ENCODE measurements at places on chromosomes 4 and X.

DNA sequence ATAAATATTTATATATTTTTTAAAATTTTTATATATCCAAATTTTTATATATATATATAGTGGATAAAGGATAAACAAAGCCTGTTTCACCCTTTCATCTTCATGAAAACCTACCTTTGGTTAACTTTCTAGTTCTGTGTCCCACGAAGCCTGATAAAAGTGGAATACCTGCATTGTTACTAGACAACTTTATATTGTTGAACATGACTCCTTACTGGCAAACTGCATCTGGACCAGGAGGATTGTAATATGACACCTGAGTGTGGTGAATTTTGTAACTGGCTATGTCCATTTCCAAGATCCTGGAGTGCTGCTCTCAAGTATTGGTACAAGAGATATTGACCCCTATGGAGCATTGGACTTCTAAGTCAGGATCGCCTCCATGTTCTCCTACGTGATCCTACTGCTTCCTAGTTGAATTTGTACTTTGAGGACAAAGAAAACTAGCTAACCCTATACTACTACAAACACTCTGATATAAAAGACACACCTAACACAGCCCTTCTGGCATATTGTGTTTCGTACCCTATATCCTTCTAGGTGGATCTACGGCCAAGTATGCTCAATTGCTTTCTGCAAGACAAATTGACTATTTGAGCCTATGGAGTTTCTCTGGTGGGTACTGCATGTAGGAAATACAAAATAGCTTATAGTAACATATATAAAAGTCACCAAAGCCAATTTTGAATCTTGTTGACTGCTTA is 61.3 kb upstream of the PRRG1 start:
- DNase-seq: no peak

- DNase-seq: no peak
Measured at GRCh38 chrX:45952030-45952429, 593.2 kb downstream of the ZNF674 start.

GRCh38 chrX:110428144-110428543 is 69.5 kb downstream of the RTL9 start:
- DNase-seq: no peak

DNA sequence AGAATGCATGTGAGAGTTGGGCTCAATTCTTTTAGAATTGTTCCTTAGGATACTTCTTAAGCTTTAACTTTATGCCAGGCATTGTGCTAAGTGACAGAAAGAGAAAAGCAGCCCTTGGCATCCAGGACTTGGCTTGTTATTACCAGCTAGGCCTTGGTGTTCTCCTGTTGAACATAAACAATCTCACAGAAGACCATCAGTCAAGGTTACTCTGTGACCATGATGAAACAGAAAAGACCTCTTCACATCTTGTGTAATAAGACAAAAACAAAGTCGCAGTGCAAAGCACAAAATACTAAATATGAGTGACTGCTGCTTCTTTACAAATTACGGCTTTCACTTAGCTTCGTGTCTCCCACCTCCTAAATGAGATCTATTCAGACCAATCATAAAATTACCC is 71.6 kb downstream of the CHIC2 start:
- no peak for DNase-seq

- no peak for DNase-seq
Measured at GRCh38 chr4:121299367-121299766, 81.5 kb downstream of the QRFPR start.

GRCh38 chrX:100341142-100341510 is 68.9 kb downstream of the PCDH19 start:
- DNase-seq: no peak

DNA sequence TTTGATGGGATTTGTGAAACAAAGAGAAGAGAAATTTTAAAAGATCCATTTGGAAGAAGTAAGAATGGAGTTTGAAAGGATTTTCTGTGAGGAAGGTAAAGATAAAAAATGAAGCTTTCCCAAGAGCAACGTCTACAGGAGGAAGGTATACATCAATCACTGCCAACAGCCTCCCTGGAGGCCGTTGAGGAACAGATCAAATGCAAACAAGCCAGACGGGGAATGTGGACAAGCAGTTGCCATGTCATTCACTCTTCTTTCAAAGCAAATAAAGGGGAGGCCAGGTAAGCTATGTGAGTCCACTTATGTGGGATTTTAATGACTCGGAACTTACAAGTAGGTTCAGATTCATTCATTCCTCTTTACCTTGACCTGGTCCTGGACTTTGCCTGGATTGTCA is 1020.5 kb upstream of the AGA start:
- no peak for DNase-seq

DNA sequence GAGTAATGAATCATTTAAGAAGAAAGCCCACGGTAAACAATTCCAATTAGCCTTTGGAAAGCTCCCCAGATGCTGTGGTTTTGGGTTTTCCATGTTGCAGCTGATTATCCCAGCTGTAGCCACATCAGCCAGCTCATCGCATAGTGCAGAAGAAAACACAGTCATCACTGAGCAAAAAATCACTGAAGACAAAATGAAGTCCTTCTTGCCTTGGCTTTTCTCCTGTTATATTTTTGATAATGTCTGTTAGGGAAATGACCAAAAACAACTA is 193.0 kb upstream of the C1QTNF7 start:
- no peak for DNase-seq

GRCh38 chr4:138537731-138538490 is 295.8 kb upstream of the SLC7A11 start:
- no peak for DNase-seq

GRCh38 chr4:169649545-169650226 is 29.3 kb downstream of the CLCN3 start:
- DNase-seq: no peak

DNA sequence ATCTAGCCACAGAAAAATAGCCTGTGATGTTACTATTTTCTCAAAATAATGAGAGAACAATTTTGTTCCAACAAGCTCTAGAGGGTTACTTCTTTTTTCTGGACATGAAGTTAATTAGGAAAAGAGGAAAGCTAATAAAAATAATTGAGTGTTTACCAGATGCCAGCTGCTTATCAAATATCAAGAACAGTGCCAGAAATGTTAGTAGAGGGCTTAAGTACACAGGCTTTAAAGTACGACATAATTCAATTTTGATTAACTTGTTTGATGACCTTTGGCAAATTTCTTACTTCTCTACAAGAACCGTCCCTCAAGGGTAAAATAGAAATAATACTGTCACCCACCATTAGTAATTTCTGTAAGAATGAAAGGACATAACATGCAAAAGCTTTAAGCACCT is 977.0 kb downstream of the FSTL5 start:
- no peak for DNase-seq

GRCh38 chr4:155530290-155530689 is 136.4 kb upstream of the GUCY1A1 start:
- no peak for DNase-seq

- no peak for DNase-seq
Measured at GRCh38 chr4:73964862-73965611, 16.8 kb downstream of the PF4 start.

- DNase-seq: no peak
Measured at GRCh38 chr4:153060196-153060595, 124.1 kb downstream of the FHDC1 start.

DNA sequence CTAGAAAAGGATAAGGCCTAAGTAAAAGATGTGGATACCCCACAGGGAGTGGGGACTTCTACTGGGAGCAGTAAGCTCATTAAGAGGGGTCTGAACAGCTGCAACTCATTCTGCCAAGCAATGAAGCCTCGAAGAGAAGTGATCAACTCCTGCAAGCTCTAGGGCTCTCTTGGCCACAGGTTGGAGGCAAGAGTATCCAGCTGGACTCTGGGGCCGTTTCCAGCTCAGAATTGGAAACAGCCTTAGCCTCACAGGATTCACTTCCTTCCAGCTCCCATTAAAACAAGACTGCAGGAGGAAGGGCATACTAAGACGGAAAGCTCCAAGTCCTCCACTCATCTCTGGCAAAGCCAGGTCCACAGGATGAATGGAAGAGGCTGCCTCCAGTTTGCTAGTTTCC is 126.3 kb downstream of the ATG4A start:
- DNase-seq: no peak

GRCh38 chr4:99863804-99864203 is 30.4 kb downstream of the LAMTOR3 start:
- no peak for DNase-seq

- DNase-seq: no peak
Measured at GRCh38 chr4:43066415-43066814, 173.9 kb downstream of the GRXCR1 start.

GRCh38 chr4:95289028-95289634 is 259.6 kb downstream of the UNC5C start:
- DNase-seq: no peak

- no peak for DNase-seq
Measured at GRCh38 chrX:51976503-51976902, 83.1 kb downstream of the MAGED1 start.

DNA sequence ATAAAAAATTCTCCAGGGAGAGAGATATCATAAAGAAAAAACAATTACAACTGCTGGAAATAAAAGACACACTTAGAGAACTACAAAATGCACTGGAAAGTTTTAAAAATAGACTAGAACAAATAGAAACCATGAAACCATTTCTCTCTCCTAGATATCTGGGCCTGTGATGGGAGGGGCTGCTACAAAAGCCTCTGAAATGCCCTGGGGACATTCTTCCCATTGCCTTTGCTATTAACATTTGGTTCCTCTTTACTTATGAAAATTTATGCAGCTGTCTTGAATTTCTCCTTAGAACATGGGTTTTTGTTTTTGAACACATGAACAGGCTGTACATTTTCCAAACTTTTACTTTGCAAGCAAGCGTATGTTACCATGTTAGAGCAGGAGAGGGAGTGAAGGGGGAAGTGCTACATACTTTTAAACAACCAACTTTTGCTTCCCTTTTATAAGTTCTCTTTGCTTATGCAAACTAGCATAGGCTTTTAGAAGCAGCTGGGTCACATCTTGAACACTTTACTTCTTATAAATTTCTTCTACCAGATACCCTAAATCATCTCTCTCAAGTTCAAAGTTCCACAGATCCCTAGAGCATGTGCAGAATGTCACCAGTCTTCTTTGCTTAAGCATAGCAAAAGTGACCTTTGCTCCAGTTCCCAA is 47.9 kb upstream of the PACRGL start:
- no peak for DNase-seq

DNA sequence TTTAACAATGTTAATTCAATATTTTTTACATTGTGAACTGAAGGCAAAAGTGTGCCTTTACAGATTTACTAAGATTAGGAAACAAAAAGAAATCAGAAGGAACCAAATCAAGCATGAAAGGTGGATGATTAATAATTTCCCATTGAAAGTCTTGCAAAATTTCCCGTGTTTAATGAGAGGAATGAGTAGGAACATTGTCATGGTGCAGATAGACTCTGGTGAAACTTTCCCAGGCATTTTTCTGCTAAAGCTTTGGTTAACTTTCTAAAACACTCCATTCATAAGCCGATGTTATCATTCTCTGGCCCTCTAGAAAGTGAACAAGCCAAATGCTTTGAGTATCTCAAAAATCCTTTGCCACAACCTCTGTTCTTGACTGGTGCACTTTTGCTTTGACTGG is 1522.8 kb upstream of the PABPC4L start:
- no peak for DNase-seq

DNA sequence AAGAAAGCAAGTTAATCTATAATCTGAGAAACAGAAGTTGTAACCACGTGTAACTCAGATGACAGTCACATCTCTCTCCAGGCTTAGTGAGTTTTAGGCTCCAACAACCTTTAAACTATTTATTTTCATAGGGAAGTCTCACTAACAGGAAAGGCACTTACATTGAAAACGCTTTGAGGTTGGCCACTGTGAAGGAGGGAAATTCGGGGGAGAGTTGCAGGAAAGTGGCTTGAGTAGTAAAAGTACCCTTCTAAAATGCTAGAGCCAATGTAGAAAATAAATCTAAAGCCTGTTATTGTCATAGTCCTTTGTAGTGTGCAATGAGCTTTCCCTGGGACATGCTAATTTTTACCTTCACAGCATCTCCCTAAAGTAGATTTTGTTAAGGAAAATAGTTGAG is 995 bp upstream of the NFXL1 start:
- no peak for DNase-seq

- DNase-seq: no peak
Measured at GRCh38 chr4:3827616-3828492, 61.7 kb downstream of the ADRA2C start.

GRCh38 chr4:77582711-77583110 is 22.9 kb upstream of the CXCL13 start:
- DNase-seq: no peak

DNA sequence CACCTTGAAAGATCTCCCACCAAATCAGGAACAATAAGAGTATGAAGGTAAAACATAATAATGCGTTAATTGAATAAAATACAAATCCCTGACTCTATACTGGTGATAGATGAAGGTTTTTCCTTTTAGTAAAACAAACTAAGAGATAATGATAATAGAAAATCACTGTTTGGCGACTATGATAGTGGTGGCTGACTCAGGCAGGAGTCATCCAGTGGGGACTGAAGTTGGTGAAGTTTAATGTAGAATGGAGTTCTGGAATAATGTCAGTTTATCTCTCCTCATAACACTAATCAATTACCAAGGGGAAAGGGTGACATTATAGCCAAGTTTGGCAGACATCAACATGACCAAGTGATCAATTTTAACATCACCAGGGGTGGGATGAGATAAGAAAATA is 21.3 kb downstream of the ABCG2 start:
- DNase-seq: no peak

DNA sequence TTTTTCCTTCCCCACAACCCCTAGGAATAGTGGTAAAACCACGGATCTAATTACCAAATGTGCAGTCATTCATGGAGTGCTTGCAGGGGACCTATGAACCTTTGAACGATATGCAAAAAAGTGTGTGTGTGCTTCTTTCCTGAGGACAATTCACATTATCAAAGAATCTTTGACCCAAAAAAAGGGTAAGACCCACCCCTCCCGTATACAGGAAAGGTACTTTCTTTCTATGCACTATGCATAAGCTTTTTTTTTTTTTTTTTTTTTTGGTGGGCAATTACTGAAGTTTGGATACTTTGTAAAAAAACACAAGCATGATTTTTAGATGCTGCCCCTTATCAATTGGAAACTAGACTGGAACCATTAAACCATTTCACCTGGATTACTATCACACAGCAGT is 31.4 kb downstream of the SPRY1 start:
- no peak for DNase-seq

- DNase-seq: no peak
Measured at GRCh38 chr4:92825256-92825655, 521.5 kb downstream of the GRID2 start.

DNA sequence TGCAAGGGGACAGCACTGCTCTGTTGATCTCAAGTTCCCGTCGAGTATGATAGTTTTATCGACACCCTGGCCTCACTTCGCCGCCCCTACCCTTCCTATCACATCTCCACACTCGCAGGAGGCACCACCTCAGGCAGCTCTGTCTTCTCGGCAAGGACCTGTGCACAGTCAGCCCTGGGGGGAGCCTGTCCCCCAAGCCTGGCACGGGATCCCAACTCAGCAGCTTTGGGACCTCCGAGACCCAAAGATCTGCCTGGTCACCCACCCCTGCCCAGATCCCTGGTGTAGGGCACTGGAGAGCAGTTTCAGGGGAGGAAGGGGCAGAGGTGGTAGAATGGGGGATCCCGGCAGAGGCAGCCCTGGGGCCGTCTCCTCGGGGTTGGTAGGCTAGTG is 18.0 kb upstream of the UBA1 start:
- DNase-seq: no peak

Measured in memory B cell (primary cell).